Activated T-cell treated with anti-CD3 and anti-CD28 coated beads, Interleukin-2, amount 50 U/mL, for 1 hour (primary cell): ENCODE measurements at places on chromosomes 16 and 17.
A peak's percentile ranks its signal among the peaks of the same experiment; 100 is the strongest.

- no peak for DNase-seq
Observed at GRCh38 chr16:14520753-14521152, 109.3 kb downstream of the PARN start.

DNA sequence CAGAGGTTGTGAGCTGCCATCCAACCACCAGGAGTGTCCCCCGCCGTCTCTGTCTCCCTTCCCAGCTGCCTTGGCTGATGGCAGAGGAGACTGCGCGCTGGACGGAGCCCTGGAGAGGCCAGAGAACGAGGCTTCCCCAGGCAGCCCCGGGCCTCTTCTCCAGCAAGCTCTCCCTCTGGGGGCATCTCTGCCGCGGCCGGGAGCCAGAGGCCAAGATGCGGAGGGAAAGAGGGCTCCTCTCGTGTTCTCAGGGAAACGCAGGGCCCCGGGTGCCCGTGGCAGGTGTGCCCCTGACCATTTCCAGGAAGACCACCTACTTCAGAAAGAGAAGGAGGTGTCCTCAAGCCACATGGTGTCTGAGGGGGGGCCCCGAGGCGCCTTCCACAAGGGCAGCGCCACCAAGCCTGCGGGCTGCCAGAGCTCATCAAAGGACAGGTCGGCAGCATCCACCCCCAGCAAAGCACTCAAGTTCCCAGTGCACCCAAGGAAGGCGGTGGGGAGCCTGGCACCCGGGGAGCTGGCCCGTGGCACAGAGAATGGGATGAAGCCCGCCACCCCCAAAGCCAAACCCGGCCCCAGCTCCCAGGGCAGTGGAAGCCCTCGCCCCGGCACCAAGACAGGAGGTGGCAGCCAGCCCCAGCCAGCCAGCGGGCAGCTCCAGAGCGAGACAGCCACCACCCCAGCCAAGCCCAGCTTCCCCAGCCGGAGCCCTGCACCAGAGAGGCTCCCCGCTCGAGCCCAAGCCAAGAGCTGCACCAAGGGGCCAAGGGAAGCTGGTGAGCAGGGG, 14.8 kb upstream of the ZFPM1 start:
- no peak for DNase-seq

- no peak for DNase-seq
Observed at GRCh38 chr16:65959983-65960382, 406.5 kb upstream of the CDH5 start.

GRCh38 chr16:74562117-74562516, 44.8 kb downstream of the GLG1 start:
- DNase-seq: no peak

- peak; percentile 71 for DNase-seq
Observed at GRCh38 chr17:67441052-67441895, 64.2 kb downstream of the PITPNC1 start.

GRCh38 chr16:70770626-70771552, 30.1 kb downstream of the VAC14 start:
- DNase-seq: peak; percentile 70

DNA sequence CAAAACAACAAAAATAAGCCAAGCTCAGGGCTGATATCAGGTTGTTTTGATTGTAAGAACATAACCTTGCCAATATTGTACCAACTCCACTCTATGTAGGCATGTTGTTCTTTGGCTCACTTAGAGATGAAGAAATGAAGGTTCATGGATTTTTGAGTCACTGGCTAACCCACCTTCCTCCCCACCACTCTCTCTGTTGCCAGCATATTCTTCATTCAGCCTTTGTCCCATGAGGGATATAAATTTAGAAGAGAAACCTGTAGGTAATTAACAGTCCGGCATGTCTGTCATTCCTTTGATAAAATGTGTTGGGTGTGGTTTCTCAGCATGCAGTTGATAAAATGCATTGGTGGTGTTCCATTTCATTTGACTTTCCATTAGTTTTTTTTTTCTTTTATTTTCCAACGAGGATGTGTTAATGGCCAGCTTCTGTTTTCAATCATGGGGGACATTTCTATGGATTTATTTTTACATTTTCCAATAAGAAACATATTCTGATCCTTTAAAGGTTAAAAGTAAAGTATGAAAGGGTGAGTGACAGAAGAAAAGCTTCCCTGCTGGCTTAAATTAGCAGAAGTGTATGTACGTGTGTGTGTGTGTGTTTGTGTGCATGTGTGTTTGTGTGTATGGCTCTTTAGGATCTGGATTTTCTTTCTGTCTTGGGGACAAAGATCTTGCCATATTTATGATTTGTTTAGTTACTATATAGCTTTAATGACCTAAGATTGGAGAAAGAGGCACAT, 166.2 kb upstream of the KCNJ16 start:
- DNase-seq: no peak

DNA sequence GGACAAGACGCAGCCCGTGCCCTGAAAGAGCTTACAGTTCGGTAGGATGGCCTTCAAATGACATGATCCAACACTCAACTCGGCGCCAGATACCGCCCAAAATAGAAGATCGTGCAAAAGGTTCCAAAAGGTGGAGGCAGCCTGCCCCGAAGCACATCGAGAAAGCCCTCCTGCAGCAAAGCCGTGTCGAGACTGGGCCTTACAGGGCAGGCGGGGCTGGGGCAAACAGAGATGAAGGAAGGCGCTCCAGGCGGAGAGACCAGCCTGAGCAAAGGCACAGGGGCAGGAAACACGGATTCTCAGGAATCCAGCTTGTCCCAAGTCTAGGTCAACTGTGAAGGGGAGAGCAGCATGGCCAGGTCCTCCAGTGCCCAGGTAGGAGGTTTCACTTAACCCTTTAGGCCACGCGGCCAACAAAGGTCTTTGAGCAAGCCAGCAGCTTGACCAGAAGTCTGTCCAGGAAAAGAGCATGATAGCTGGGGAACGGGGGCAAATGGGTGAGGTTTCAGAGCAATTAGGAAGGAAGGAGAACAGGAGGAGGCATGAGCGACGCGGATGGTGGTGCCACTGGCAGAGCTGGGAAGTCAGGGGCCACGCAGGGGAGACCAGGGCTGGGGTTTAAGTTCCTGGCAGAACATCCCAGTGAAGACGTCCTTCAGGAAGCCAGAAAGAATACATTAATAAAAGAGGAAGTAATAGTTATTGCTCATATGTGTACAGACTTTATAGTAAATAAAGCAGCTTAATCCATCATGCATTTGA, 21.2 kb upstream of the EIF1 start:
- DNase-seq: no peak

DNA sequence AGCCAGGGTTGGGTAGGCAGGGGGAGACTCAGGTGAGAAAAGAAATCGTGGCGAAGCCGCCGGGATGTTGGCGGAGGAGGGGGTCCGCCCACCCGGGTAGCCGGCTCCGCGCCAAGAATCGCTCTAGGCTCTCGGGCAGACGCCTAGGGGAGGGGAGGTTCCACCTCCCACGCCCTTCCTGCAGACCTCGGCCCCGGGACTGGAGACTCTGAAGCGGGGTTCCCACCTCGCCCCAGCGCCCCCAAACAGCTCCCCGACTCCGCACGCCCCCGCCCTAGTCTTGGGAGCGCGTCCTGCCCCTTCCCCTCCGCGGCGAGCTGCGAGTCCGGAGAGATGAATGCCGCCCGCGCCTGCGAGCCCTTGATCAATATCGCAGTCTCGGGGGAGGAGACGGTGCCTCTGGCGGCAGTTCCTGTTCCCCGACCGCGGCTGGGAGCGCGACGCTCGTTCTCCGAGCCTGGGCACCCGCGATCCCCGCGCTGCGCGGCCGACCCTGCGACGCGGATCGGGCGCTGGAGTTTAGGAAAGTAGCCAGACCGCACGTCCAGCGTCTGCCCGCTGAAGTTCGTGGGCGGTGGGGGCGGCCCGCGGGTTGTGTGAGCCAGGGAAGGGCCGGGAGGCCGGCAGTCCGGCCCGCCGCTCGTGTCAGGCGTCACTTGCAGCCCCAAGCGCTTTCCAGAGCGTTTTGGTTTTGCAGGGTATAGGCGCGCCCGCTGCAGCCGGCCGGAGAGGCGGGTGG, 790 bp downstream of the CRHR1 start:
- DNase-seq: peak; percentile 47

DNA sequence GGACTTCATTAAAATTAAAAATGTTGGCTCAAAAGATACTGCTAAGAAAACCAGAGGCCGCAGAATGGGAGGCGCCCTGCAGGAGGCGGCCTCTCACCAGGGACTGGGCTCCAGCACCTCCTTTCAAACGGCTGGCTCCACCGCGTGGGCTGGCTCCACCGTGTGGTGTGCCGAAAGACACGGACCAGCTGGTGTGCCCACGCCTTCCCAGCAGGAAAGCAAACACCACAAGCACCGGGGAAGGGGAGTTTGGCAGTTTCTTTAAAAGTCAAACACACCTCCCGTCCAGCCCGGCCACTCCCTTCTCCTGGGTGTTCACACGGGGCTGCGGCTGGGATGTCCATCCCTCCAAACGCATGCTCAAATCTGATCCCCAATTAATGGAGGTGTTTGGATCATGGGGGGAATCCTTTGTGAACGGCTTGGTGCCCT, 13.9 kb downstream of the HAGH start:
- peak; percentile 57 for DNase-seq

- DNase-seq: no peak
Observed at GRCh38 chr17:42527932-42528331, 8.1 kb upstream of the NAGLU start.

GRCh38 chr16:88777471-88778270, 7.3 kb downstream of the PIEZO1 start:
- no peak for DNase-seq

DNA sequence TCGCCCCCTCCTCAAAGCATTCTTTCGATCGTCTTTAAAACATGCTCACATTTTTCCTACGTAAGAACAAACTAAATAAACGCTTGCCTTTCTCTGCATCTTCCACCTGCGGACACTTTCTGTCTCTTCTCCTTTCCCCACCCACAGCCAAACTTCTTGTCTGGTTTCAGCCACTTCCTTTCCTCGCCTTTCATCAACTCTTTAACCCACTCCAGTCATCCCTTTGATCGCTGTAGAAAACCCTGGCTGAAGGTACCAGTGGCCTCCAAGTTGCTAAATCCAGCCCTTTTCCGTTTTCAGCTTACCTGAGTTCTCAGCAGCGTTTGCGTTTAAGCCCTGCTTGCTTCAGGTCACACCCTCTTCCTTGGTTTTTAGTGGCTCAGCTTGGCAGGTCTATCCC, 483 bp downstream of the RPA1 start:
- DNase-seq: no peak

GRCh38 chr17:6711681-6712057, 1.5 kb downstream of the SLC13A5 start:
- no peak for DNase-seq

GRCh38 chr16:47568351-47568750, 107.2 kb downstream of the PHKB start:
- DNase-seq: no peak

GRCh38 chr16:57112403-57113041, 20.1 kb downstream of the CPNE2 start:
- no peak for DNase-seq

- DNase-seq: no peak
Observed at GRCh38 chr17:48970865-48971687, 2.7 kb upstream of the GIP start.

GRCh38 chr16:88276591-88276990, 106.2 kb upstream of the ZNF469 start:
- DNase-seq: no peak

DNA sequence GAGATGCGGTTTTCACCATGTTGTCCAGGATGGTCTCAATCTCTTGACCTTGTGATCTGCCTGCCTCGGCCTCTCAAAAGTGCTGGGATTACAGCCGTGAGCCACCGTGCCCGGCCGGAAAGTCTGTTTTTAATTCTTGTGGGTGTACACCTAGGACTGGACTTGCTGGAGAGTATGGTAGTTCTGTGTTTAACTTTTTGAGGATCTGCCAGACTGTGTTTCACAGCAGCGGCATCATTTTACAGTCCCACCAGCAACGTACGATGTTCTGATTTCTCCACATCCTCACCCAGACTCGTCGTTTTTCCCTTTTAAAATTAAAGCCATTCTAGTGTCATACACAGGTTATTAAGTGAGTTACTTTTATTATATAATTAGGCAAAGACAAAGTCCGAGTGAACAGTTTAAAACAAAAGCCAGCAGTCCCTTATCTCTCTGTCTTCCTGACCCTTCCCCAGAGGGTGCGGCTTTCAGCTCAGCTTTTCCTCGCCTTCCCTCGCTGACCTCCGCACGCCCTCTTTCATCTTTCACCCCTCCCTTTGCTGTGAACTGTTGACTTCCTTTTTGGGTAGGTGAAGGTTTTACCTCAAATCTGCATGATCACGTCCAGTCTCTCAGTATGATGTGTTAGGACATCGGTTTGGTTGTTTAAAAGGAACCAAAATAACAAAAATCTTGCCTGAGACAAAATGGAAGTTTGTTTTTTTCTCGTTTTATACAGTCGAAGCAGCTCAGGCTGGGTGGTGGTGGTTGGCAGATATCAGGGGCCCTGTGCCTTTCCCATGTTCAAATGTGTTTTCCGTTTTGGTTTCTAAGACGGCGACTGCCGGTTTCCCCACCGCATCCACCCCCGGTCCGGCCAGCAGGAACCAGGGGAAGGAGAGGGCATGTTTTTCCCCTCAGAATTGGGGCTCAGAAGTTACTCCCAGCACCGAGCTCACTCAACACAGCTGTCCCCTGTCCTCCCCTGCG, 18.0 kb downstream of the FAM234A start:
- DNase-seq: peak; percentile 33

DNA sequence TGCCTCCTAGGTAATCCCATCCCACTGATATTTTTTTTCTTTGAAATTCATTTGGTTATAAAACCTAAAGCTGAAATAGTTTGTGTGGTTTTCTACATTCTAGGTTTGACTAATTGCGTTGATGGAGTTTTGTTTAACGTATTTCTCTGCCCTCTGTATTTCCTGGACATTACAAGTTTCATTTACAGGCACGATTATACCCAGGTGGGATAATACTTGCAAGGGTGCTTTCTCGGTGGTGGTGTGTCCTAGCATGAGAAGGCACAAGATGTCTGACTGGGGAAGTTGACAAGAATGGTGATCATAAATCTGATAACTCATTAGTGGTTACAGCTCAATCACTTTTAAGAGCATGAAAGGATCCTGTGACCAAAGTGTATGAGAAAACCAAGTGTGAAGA, 45.0 kb downstream of the DYNLRB2 start:
- no peak for DNase-seq

DNA sequence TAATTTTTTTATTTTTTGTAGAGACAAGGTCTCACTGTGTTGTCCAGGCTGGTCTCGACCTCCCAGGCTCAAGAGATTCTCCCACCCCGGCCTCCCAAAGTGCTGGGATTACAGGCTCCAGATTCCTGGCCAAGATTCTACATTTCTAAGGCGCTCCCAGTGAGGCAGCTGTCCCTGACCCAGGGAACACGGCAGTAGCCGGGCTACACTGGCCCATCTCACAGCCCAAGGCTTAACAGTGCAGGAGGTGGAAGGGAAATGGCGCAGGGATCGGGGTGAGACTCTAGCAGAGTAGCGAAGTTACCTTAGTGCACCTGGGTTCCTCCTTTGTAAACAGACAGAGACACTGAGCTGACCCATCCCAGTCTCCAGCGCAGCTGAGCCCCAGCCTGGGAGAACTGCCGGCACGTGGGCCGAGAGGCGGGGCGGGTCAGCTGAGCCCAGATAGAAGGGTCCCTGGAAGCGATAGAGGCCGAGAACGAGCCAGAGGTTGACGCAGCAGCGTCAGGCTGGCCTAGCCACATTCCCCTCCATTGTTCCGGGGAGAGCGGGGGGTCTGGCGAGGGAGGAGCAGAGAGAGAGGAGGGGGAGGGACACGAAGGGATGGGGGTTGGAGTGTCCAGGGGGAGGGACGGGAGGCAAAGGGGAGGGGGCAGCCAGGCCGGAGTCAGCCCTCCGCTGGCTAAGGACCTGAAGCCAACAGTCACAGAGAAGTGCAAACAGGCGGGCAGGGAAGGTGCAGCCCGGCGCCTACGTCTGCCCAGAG, 2.5 kb downstream of the CARHSP1 start:
- no peak for DNase-seq
